ENCODE measurements at places on chromosomes 3 and 15.

- no peak for DNase-seq
Measured at GRCh38 chr15:40869686-40870085, 4.3 kb downstream of the RHOV start.

- no peak for DNase-seq
Measured at GRCh38 chr3:182920515-182921084, 59.7 kb downstream of the DCUN1D1 start.

- peak; percentile 80 for DNase-seq
Measured at GRCh38 chr3:37855363-37855970, 6.2 kb upstream of the CTDSPL start.

GRCh38 chr15:100981086-100981485 lies 61.9 kb downstream of the LRRK1 start:
- DNase-seq: no peak

DNA sequence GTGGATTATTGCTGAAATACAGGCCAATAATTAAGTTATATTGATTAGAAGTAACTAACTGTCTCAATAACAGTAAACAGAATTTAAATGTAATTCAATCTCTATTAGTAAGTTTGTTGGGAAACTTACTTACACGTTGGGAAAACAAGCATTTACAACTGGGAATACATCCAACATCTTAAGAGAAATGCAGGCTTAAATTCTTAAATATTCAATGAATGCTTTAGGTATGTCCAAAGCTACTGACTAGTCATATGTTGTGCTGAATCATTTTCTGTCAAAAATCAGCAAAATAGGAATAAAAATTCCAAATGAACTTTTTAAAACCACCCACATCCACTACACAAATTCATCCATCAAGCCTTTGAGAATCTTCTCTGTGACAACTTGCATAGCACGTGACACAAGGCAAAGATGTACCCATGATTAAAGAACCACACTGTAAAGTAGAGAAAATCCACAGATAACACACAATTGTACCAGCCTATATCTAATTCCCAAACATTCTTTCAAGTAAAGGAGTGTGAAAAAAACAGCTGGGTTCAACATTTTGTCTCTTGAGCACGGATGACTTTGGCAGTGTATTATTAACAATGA lies 60.0 kb downstream of the NMNAT3 start:
- DNase-seq: no peak

DNA sequence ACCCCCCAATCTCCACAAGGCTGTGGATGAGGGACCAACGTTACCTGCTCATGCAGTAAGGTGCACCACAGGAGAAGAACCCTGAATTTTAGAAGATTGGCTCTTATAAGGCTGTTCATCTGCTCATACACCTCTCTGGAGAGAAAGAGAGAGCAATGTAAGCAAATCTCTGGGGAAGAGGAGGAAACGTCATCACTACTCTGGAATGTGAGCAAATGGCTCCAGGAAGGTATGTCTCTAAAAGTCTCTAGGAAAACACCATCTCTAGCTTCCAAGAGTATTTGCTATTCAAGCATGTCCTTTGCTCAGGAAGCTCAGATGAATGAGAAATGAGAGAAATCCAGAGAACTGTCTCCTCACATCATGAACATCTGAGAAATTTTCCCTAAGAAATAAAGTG lies 235.4 kb downstream of the TBL1XR1 start:
- DNase-seq: peak; percentile 50

GRCh38 chr15:78065284-78065872 lies 12.1 kb downstream of the TBC1D2B start:
- peak; percentile 99 for DNase-seq

- peak; percentile 88 for DNase-seq
Measured at GRCh38 chr15:60751985-60752952, 273.3 kb upstream of the ICE2 start.

DNA sequence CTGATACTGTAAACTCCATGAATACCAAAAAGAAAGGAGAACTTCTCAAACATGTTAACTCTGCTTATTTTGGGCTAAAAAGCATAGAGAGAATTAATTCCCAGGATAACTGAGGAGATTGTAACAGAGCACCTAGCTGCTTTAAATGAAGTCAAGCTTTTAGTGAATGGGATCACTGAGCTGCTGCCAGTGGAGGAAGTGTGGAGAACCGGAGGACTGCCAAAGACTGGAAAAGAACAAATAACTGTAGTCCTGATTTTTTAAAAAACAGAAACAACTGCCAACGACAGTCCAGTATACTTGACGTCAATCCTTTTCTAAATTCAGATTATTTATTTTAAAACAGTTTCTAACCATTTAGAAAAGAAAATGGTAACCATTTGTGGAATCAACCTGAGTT lies 3.3 kb downstream of the C3orf70 start:
- DNase-seq: no peak

DNA sequence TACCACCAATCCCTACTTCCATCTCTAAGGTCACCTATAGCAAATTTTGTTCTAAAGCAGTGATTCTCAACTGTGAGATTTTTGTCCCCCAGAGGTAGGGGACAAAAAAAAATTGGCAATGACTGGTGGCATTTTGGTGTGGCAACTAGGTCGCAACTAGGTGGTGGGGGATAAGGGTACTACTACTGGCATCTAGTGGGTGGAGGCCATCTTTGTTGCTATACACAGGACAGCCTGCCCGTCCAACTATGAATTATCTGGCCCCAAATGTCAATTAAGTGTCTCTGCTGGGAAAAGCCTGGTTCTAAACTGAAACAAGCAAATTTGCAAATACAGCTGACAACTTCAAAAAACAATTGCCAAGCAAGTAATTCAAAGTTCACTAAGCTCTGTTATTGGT lies 1.4 kb downstream of the MTMR10 start:
- no peak for DNase-seq

DNA sequence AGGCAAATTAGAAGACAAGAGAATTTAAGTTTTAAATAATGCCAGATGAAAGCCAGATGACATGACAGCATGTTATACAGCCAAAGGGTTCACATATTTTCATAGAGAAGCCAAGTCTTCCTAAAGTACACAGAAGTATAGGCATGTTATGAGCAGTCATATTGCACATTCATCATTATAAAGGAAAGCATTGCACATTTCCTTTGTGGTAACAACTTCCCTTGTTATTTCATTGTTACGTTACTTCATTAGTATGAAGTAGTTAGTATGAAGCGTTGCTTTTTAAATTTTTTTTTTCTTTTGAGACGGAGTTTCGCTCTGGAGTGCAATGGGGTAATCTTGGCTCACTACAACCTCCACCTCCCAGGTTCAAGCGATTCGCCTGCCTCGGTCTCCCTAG lies 4.6 kb upstream of the ABCC5 start:
- DNase-seq: no peak

All from fibroblast of pulmonary artery (primary cell).